ENCODE measurements at places on chromosomes 3 and 15. TPM values are rescaled to one million over a fixed set of nuclear protein-coding genes. Genes with fewer than 3 reads are reported as not detected.

PRKCI gene
- 45.9 TPM for total RNA-seq

DNA sequence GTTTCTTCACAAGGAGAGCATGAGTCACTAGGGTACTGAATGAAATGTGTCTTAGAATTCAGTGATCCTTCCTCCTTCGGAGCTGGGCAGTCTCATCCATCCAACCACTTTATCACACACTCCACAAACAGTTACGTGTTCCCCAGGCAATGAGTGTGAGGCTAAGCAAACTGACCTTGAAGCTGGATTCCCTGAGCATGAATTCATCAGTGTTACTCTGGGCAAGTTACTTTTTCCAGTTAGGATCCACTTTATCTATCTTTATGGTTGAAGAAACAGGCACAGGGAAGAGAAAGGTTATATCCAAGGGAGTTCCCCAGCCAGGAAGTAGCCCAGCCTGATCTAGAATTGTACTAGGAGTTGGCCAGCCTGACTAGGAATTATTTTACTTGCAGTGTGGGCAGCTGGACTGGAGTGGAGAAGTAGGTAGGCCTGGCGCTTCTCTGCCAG, 17.1 kb upstream of the GCNT3 start:
- H3K27ac ChIP-seq: no peak overlapping the region
- no peaks in the 10 kb centered on the region for H3K4me1 ChIP-seq
- no peaks in the 10 kb centered on the region for H3K36me3 ChIP-seq
- DNase-seq: no peak
- peaks cover 7% of the 10 kb centered on the region for H3K27me3 ChIP-seq

KBTBD13 gene
- not detected for total RNA-seq

TICRR gene
- 0.32 TPM for total RNA-seq

GRCh38 chr3:32349184-32349583, 42.5 kb upstream of the CMTM7 start:
- no peak for DNase-seq
- peaks cover 3% of the 10 kb centered on the region for H3K4me1 ChIP-seq
- no peaks in the 10 kb centered on the region for H3K27me3 ChIP-seq
- no peaks in the 10 kb centered on the region for H3K36me3 ChIP-seq
- no peak overlapping the region for H3K4me3 ChIP-seq
- H3K27ac ChIP-seq: no peak overlapping the region

DNA sequence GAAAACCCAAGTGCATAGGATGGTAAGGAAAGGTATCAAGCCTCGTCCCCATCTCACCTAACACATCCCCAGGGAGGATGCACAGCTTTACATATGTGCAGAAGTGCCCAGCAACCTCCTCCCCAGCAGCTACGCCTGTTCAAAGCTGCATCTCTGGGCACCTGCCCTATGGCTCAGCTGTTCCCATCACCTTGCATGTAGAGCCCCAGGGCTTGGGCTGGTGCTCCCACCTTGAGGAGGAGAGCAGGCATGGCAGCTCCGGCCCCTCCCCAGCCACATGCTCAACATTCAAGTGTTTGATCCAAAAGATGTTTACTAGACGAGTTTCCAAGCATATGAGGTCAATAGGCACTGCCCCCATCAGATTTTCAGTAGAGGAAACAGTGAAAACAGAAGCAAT, 173.5 kb downstream of the ATP10A start:
- H3K27ac ChIP-seq: no peak overlapping the region
- H3K4me1 ChIP-seq: no peaks in the 10 kb centered on the region
- no peak for DNase-seq
- peaks cover 21% of the 10 kb centered on the region for H3K36me3 ChIP-seq

DNA sequence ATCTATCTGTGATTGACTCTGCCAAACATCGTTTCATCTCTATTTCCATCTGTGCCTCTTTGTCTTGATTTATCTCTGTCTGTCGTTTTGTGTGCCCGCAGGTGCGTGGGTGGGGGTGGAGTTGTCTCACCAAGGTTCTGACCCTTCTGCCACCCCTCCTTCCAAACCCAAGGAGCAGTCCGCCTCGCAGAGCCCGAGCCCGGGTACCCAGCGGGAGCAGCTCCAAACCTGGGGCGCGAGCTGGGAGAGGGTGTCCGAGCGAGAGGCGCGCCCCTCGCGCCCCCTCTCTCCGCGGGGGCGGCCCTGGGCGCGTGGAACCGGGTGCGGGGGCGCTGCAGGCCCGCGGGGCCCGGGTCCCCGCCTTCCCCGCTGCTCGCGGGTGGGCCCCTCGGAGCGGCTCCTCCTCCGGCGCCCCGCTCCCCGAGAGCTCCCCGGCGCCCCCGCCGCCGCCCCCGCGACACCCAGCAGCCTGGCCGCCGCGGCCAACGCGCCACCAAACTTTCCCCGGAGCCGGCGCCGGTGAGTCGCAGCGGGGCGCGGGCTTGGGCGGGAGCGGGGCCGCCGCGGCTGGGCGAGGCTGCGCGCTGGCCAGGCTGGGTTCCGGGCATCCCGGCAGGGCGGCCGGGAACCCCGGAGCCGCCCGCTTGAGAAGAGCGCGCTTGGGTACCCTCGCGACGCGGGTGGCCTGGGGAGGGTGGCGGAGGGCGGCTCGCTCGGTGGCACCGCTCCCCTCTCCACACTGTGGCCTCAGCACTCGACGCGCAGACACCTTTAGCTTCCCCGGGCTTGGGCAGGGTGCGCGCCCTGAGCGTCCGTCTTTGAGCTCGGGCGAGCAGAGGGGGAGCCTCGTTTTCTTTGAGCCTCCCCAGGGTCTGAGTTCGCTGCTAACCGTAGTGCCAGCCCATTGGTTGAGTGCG, at the start of gene HRH1:
Gene HRH1 (plus strand): TSS at position 458 of the 917 bp plus-strand sequence. CDS start 104,545 bp downstream, outside the sequence.
- H3K4me1 ChIP-seq: peaks cover 15% of the 10 kb centered on the region
- H3K36me3 ChIP-seq: no peaks in the 10 kb centered on the region
- peak within 1 kb of the TSS; percentile 63 for H3K4me3 ChIP-seq
- peak within 1 kb of the TSS; percentile 58 for H3K27ac ChIP-seq

GRCh38 chr15:90413411-90414379, 25.7 kb downstream of the IQGAP1 start:
- no peak for DNase-seq
- peaks cover 70% of the 10 kb centered on the region for H3K4me1 ChIP-seq
- peak overlapping the region; percentile 74 for H3K27ac ChIP-seq
- H3K27me3 ChIP-seq: no peaks in the 10 kb centered on the region

DNA sequence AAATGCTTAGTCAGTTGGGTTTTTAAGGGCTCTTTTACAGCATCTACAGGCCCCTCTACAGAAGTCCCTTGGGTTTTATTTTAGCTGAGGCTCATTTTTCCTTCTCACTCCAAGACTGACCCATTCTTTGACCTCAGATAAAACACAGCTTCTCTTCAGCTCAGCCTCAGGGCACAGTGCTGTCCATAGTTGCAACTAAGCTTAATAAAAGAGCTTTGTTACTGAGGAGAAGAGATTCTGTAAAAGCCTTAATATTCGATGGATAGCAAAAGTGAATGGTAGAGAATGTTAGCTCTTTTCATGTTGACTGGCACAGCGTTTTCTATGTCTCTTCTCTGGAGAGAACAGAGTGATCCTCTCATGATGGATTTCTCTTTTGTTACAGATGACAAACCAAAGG, 277.9 kb downstream of the BBX start:
- peaks cover 11% of the 10 kb centered on the region for H3K4me1 ChIP-seq
- no peak overlapping the region for H3K27ac ChIP-seq
- H3K36me3 ChIP-seq: peaks cover 65% of the 10 kb centered on the region
- no peak overlapping the region for H3K4me3 ChIP-seq
- DNase-seq: no peak

NPAP1 gene
- total RNA-seq: 0.12 TPM

PDZRN3 gene
- total RNA-seq: 16.0 TPM

DNA sequence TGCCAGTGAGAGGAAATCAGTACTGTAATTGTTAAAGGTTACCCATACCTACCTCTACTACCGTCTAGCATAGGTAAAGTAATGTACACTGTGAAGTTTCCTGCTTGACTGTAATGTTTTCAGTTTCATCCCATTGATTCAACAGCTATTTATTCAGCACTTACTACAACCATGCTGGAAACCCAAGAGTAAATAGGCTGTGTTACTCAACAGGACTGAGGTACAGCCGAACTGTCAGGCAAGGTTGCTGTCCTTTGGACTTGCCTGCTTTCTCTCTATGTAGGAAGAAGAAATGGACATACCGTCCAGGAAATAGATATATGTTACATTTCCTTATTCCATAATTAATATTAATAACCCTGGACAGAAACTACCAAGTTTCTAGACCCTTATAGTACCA, 265.5 kb downstream of the NR2F2 start:
- H3K27me3 ChIP-seq: no peaks in the 10 kb centered on the region
- H3K27ac ChIP-seq: no peak overlapping the region
- H3K36me3 ChIP-seq: no peaks in the 10 kb centered on the region
- H3K4me1 ChIP-seq: no peaks in the 10 kb centered on the region
- DNase-seq: no peak

- no peak overlapping the region for H3K4me3 ChIP-seq
- H3K36me3 ChIP-seq: no peaks in the 10 kb centered on the region
- DNase-seq: no peak
- no peaks in the 10 kb centered on the region for H3K4me1 ChIP-seq
- H3K27me3 ChIP-seq: no peaks in the 10 kb centered on the region
Observed at GRCh38 chr3:38960042-38960622, 91.6 kb downstream of the SCN11A start.

DNA sequence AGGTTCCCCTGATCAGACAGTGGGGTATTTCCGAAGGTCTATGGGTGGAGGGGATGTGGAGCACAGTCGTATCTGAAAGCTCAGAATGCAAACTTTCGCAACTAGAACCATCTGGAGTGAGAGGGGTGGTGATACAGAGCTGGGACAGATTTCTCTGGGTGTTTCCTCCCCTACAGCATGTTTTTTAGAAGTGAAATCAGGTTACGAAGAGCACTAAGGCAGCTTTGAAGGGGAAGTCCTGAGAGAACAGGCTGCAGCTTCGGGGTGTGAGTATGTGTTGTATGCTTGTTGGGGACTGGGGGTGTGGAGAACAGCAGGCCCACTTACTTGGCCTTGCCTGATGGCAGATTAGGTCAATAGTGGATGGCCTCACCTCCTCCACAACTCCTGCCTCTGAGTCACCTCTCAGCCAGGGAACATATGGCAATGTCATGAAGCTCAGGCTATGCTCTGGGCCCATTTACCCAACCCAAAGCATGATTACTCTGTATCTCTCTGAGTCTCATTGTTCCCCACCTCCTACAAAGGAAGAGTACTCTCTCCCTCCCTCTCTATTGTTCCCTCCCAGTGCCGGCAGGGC, 107.2 kb upstream of the RASGRP1 start:
- no peak for DNase-seq
- no peak overlapping the region for H3K27ac ChIP-seq
- H3K4me1 ChIP-seq: peaks cover 4% of the 10 kb centered on the region
- H3K36me3 ChIP-seq: no peaks in the 10 kb centered on the region

DNA sequence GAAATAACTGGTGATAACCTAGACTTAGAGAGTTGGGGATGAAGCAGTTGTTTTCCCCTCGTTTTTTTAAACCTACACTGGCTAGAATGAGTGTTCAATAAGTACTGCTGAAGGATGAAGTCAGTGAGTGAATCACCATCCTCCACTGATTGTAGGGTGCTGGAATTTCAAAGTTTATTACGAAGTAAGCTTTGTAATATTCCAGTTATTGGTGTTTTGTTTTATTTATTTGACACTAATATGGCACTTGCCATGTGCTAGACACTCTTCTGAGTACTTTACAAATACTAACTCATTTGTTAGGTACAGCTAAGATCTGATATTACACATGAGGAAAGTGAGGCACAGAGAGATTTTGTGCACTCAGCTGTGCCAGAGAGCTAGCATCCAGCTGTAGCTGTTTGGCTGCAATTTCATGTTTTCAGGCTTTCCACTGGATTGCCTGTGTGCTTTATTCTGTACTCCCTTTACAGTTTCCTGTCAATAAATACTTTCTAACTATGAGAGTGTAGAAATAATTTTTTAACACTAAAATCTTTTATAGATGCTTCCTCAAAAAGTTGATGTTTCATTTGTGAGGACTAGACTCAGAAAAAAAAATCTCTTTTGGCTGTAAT, 5.8 kb downstream of the MAP2K5 start:
- H3K4me1 ChIP-seq: peaks cover 33% of the 10 kb centered on the region
- DNase-seq: no peak
- no peaks in the 10 kb centered on the region for H3K27me3 ChIP-seq
- H3K4me3 ChIP-seq: no peak overlapping the region

MYO5A gene
- 36.1 TPM for total RNA-seq

WNT5A gene
- total RNA-seq: 27.2 TPM

DNA sequence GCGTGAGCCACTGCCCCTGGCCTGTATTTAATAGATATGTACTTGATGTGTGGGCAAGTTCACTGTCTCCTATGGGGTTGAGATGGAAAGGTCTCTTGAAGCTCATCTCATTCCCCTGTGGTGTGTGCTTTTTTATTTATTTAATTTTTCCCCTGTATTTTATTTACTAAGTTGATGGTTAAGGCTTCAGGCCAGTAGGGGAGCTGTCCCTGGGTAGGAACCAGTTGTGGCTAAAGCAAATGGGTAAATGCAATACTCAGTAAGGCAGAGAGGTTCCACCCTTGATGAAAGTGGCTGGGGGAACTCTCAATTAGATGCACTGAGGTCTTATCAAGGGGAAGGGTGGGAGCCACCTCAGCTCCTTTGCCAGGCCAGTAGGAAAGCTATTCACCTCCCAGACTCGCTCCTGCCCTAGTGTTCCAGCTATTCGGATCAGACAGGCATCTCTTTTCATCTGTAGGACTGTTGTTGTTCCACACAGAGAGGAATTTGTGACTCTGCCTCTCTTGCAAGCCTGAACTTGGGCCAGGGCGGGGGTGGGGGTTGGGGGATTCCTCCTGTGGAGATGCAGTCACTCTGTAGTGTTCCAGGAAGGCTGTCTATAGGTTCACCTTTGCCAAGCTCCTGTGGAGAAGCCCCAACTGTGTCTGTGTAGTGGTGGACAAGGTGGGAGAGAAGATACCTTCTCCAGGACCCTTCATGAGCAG, 26.1 kb downstream of the PCCB start:
- DNase-seq: no peak
- no peaks in the 10 kb centered on the region for H3K4me1 ChIP-seq
- no peak overlapping the region for H3K4me3 ChIP-seq
- H3K36me3 ChIP-seq: no peaks in the 10 kb centered on the region
- no peak overlapping the region for H3K27ac ChIP-seq

CCR5 gene
- total RNA-seq: 5.3 TPM

GRCh38 chr3:50258979-50259378, 10.0 kb upstream of the SEMA3B start:
- H3K27me3 ChIP-seq: no peaks in the 10 kb centered on the region
- H3K36me3 ChIP-seq: peaks cover 55% of the 10 kb centered on the region
- no peak for DNase-seq

DNA sequence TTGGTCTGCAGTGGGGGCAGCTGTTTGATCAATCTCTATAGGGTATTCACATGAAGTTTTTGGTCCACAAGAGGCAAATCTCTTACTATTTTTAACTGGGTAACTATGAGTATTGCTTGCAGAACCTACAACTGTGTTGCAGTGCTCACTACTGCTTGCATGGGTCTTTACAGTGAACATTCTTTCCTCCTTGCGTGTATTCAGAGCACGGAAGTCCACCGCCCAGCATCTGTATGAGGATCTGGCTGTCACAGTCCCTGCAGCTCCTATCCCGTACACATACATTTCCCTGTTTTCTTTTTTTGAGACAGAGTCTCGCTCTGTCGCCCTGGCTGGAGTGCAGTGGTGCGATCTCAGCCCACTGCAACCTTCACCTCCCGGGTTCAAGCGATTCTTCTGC, 449.9 kb downstream of the FGF12 start:
- H3K27me3 ChIP-seq: no peaks in the 10 kb centered on the region
- no peaks in the 10 kb centered on the region for H3K4me1 ChIP-seq
- H3K27ac ChIP-seq: no peak overlapping the region
- H3K36me3 ChIP-seq: no peaks in the 10 kb centered on the region
- H3K4me3 ChIP-seq: no peak overlapping the region

All from lower lobe of right lung (tissue), 2 donors.